ENCODE measurements at places on chromosomes 1 and 21. TPM values are rescaled to one million over a fixed set of nuclear protein-coding genes. Genes with fewer than 3 reads are reported as not detected.

GRCh38 chr1:38117444-38117887 lies 70.9 kb upstream of the POU3F1 start:
- no peak for DNase-seq

GRCh38 chr1:96688767-96689166 lies 32.8 kb upstream of the PTBP2 start:
- DNase-seq = no peak

GRCh38 chr1:99647490-99647889 lies 1.6 kb downstream of the PALMD start:
- no peak for DNase-seq

GRCh38 chr1:222561656-222562055 lies 13.8 kb upstream of the HHIPL2 start:
- DNase-seq = no peak

- DNase-seq = no peak
These were observed 70.7 kb downstream of the MAP3K7CL start for GRCh38 chr21:29201186-29201585.

The HFM1 gene
- 2.1 TPM for total RNA-seq

All from Right ventricle myocardium superior (tissue), 1 donor.